ENCODE measurements at places on chromosomes 2 and 18.

DNA sequence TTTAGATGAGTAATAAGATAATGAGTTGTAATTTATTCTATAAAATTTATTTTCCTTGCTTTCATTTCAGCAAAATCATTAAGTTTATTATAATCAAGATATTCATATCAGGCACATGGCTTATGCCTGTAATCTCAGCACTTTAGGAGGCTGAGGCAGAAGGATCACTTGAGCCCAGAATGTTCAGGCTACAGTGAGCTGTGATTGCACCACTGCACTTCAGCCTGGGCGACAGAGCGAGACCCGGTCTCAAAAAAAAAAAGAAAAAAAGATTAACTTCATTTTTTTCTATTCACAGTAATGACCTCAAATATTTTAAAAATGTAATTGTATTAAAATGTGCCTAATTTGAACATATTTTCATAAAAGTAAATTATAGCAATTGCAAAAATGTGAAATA is 67.9 kb downstream of the ACYP2 start:
- DNase-seq, result no peak

DNA sequence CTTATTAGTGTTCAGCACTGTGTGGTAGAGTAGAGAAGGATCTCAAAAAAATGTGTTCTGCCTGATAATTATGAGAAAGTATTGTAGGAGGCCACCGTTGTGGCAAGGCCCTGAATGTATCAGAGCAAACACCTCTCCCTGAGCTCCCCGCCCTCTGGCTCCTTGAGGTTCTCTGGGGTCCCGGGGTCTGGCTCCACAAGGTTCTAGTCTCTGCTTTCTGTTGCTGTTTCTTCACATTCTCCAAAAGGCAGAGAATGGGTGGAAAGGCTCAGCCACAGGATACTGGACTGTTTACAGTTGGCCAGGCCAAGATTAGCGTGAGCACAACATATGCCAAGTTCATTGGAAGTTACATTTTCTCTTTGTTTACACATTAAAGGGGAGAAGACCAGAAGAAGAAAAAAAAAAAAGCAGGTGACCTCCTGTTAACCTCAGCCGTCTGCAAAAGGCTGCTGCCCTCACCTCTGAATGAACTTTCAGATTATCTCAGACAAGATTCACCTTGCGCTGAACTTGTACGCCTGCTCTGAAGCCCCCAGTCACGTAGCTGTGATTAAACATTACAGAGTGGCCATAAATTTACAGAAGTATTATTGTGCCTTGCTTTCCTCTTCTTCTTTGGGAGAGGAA is 56.6 kb upstream of the CYP26B1 start:
- DNase-seq, result no peak

- no peak for DNase-seq
Measured at GRCh38 chr2:12536976-12537375, 179.8 kb upstream of the TRIB2 start.

DNA sequence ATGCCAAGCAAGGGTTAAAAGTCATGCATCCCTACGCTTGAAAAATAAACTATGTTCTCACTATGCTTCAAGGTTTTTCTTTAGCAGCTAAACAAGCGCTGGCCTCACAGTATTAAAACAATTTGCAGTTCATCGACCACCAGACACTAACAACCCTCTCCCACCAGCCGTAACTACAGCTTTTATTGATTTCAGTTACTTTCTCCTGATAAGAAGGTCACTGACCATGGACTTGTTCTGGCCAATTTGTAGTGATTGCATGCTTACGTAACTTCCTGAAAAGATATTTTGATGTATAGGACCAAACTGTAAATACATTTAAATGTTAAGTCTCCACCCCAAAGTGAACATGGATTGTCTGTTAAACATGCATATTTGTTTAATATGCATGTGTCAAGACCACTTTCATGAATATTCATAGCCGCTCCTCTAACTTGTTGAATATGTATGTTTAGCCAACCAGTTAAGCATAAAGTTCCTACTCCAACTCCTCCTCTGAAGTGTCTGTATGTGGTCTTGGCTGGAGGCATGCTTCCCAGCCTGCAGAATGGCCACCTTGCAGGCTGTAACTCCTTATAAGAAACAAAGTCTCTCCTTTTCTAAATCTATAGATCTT is 1.7 kb upstream of the THOC1 start:
- DNase-seq, result no peak

DNA sequence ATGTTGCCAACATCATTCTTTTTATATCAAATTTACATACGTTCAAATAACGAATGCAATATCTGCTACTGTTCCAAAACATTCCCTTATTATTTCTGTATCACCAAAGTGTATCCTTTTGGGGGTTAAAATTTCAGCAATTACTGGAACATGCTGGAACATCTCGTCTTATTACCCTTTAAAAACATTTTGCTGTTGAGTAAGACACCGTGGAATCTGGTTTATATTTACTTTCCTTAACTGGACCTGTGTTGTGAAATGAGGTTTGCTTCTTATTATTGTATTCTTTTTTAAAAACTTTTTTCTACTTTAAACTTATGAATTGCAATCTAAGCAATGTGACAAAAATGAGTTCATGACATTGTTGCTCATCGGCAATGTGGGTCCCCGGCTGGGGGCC is 87.4 kb upstream of the PTPRM start:
- DNase-seq, result no peak

DNA sequence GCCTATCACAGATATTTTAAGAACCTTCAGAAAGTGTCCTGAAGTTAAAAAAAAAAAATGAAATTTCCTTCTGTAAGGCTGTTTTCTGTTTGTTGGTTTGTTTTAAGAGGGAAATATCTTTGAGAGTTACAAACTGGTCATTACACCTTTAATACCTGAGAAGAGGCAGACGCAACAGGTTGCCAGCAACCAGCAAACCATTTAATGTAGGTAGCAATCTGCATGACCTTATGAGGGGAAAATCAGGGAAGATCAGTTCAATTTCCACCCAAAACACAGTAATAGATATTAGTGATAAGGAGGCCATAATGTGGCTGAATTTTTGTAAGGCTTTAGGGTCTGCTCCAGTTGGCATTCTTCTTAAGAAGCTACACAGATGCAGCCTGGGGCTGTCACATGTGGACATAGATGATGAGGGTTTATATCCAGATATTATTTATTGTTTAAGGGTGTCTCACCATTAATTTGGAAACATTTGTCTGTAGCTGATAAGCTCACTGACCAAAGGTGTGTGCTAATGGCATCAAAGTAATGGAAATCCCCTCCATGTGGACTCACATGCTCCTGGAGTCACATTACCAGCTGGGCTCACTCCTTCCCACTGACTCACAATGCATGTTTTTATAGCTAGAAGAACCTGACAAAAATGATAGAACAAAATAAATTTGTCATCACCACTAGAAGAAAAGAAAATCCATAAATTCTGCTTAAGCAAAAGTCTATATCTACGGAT is 83.5 kb upstream of the DTNA start:
- no peak for DNase-seq

- DNase-seq, result no peak
Measured at GRCh38 chr2:39583213-39583612, 82.5 kb upstream of the TMEM178A start.

GRCh38 chr2:181124497-181124896 is 144.1 kb downstream of the UBE2E3 start:
- DNase-seq, result no peak

GRCh38 chr2:100143286-100143685 is 896 bp upstream of the AFF3 start:
- DNase-seq, result no peak

GRCh38 chr2:39781697-39782096 is 2.6 kb upstream of the THUMPD2 start:
- DNase-seq, result no peak

- DNase-seq, result no peak
Measured at GRCh38 chr2:225008179-225008856, 34.0 kb downstream of the DOCK10 start.

GRCh38 chr18:54983041-54983686 is 23.9 kb upstream of the CCDC68 start:
- DNase-seq, result no peak

DNA sequence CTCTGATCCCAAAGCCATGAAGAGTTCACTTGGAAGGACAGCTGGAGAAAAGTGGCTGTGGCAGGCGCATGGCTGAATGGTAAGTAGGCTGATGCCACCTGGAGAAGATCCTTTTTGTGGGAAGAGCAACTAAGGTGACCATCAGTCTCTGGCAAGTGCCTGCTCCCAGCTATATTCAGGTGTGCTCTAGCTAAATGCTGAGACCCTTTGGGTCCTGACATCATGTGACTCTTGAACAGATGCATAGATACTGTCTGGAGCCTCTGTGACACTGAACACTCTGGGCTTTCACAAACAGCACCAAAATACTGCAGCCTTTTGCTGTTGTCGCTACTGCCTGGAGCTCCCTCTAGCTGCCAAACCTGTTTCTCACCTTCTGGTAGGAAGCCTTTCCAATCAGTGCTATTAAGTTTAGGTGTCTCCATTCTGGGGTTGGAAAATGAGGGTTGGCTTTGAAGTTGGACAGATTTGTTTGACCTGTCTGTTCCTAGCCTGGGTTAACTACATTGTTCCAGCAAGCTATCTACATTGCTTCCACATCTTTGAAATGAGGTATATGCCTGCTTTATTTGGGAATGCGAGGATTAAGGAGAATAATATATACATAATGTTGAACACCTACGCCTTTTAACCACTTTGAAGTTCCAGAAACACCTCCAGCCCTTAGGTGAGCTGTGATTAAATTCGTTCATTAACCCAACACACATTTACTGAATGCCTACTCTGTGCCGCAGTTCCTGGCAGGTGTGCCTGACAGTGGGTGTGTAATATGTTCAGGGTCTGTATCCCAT is 3.1 kb downstream of the EGR4 start:
- no peak for DNase-seq

DNA sequence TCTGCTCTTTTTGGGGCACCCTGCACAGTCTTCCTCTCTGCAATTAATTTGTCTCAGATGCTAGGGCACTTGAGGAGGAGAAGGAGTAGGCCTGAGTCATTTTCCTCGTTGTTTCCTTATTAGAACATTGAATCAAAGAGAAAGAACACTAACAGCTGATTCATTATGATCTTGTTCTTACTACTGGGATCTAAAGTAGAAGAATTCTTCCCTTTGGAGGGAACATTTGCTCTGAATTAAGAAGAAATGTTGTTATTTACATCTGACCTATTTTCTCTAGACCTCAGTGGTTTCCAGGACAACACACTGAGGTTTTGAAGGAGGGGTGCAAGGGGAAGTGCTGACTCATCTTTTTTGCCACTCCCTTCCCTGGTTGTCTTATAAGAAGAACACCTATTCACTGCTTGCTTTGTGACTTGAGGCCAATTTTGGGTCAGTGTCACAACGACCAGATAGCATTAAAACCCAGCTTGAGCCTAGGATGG is 24.3 kb upstream of the STAT1 start:
- no peak for DNase-seq

DNA sequence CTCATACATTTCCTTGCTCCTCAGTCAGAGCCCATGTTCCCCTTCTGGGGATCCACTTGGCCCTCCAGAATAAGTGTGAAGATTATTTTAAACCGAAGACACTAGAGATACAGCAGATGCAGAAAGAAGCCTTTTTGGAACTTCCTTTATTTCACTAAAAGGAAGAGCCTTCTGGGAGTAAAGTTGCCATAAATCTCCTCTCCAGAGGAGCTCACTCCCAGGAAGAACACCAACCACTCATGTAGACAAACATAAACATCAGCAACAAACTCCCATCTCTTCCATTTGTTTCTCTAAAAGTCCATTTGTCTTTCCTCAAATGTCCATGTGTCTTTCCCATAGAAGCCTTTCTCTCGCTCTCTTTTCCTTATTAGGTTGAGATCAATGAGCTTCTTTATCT is 62.4 kb upstream of the MSH6 start:
- DNase-seq, result no peak

GRCh38 chr18:435940-436339 is 64.6 kb downstream of the COLEC12 start:
- DNase-seq, result no peak

- DNase-seq, result no peak
Measured at GRCh38 chr2:70233926-70234325, 14.5 kb downstream of the TIA1 start.

GRCh38 chr2:6828299-6828584 is 37.5 kb downstream of the CMPK2 start:
- DNase-seq, result no peak

GRCh38 chr2:8623576-8623957 is 58.3 kb upstream of the ID2 start:
- DNase-seq, result no peak

- no peak for DNase-seq
Measured at GRCh38 chr2:99085421-99085820, 56.1 kb upstream of the C2orf15 start.

DNA sequence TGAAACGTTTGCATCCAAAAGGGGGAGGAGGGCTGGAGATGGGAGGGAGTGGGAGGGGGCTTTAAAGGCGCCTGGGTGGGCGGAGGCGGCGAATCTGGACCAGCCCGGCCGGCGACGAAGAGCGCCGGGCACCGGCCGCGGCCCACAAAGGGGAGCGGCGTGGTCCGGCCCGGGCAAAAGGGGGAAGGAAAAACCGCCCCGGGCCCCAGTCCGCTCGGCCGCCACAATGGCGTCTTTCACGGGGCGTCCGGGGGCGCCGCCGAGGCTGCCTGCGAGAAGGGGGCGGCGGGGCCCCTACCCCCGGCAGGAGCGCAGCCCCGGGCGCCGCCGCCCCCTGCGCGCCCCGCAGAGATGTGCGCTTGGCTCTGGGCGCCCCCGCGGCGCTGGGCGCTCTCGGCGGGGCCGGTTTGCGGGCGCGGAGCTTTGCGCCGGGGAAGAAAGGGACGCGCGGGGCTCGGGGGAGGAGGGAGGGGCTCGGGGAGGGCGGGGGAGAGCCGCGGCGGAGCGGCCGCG is 108.1 kb upstream of the KCTD1 start:
- no peak for DNase-seq

GRCh38 chr2:235270956-235271355 is 222.9 kb upstream of the AGAP1 start:
- DNase-seq, result peak; percentile 23

DNA sequence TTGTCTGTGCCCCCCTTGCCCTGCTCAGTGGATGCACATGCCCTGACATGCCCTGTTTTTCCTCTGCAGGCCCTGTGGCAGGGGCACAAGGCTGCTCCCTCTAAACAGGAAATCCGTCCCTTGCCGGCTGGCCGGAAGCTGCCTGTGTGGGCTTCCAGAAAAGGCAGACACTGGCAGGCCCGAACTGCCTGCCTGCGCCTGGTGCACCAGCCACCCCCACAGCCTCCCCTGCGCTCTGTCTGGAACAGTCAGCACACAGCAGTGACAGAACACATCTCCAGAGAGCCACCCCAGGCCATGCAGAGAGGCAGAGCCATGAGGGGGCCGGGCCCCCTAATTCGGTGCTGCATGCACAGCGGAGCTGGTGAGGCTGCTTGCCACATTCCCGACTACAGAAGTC is 33.5 kb downstream of the LOXHD1 start:
- DNase-seq, result no peak
